IMR-90 (cell line): ENCODE measurements at places on chromosomes 6 and 20. TPM values are rescaled to one million over a fixed set of nuclear protein-coding genes. Genes with fewer than 3 reads are reported as not detected.

GRCh38 chr6:124825564-124825963 is 136.7 kb upstream of the RNF217 start:
- no peak overlapping the region for H3K4me3 ChIP-seq
- no peak for DNase-seq
- no peaks in the 10 kb centered on the region for H3K36me3 ChIP-seq

- no peaks in the 10 kb centered on the region for H3K27me3 ChIP-seq
- DNase-seq: peak; percentile 60
- no peak overlapping the region for H3K4me3 ChIP-seq
- H3K27ac ChIP-seq: no peak overlapping the region
- peaks cover 2% of the 10 kb centered on the region; the same call in 1 of the 2 replicates for H3K4me1 ChIP-seq
These were observed 103.8 kb downstream of the KHDC1L start for GRCh38 chr6:73121421-73121993.

DNA sequence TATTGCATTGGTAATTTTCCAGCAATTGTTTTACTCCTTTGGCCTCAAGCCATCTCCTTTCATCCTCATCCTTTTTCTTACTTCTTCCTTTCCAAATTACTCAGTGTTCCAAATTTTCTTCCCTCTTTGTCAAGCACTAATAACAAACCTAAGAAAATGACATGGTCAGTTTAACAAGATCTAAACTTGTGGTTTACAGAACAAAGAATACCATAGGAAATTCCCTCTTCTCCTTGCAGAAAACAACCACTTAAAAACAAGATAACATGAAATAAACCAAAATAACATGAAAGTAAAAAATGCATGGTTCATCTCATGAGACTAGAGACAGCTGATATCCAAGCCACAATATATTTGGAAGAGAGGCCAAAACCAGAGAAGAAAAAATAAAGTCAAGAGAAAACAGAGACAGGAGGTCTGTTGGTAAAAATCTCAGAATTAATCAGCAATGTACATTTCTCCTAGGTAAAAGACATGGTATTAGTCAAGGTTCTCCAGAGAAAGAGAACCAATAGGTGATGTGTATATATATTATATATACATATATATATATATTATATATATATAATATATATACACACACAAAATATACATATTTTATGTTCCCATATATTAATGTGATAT is 51.0 kb upstream of the SENP6 start:
- no peak overlapping the region for H3K27ac ChIP-seq
- DNase-seq: no peak
- no peaks in the 10 kb centered on the region for H3K27me3 ChIP-seq
- no peaks in the 10 kb centered on the region for H3K36me3 ChIP-seq

DNA sequence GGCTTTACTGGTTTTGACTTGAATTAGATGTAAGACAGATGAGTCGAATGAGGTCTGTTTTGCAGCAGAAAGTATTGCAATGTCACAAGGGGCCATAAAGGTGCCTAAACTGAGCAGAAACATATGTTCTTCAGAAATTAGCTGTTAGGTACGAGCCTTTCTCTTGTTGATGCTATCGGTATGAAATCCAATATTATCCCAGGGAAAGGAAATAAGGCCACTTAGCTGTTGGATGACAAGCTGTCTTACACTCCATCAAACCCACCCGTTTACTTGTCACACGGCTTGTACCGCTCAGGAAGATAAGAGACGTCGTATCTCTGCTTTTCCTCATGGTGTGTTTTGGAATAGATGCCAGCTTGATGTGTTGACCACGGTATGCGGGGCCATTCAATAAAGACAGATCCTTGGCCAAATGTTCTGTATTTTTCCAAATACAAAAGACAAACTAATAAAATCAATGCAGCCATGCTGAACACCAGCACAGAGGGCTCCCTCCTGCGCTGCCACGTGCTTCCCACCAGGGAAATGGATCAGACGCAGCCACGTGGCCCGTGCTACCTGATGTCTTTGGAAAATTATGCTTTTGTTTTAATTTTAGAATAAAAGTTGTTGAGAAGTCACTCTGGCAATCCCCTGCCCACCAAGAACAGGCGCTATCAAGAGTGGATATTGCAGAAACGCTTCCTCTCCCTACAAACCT is 255.9 kb upstream of the SULF2 start:
- H3K27me3 ChIP-seq: no peaks in the 10 kb centered on the region; the same call in 1 of the 2 replicates
- H3K4me3 ChIP-seq: no peak overlapping the region
- H3K27ac ChIP-seq: no peak overlapping the region
- H3K36me3 ChIP-seq: no peaks in the 10 kb centered on the region

DNA sequence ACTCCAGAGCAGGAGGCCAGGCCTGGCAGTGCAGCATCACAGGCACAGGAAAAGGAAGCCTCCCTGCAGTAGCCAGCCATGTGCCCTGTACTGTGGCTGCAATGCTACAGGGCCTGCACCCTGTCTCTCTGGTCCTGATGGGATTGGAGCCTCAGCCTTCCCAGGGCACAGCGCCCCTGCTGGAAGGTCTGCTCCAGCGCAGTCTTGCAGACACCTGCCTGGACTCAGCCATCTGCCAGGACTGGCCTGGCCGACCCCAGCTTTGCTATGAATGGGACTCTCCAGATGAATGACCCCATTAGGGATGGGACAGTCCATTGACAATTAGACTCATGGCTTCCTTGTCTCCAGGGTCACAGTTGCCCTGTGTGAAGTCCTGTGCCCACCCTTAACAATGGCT is 251.6 kb downstream of the ERMARD start:
- no peak for DNase-seq
- no peaks in the 10 kb centered on the region for H3K27me3 ChIP-seq
- no peaks in the 10 kb centered on the region for H3K4me1 ChIP-seq
- no peak overlapping the region for H3K4me3 ChIP-seq
- no peaks in the 10 kb centered on the region for H3K36me3 ChIP-seq
- no peak overlapping the region for H3K27ac ChIP-seq

DNA sequence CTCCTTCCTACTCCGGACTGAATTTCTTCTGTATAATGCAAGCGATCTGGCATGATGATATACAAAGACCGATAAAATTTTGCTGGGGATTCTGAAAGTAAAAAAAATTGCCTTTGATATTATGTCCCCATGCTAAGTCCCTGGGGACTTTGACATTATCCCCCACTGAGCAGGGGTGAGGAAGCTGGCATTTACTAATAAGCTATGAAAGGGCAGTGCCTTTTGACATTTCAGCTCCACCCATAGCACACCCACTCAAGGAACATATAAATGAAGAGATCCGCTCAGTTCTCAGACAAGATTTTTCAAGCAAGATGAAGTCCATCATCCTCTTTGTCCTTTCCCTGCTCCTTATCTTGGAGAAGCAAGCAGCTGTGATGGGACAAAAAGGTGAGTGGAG is at the start of gene SEMG2:
TSS of gene SEMG2 (plus strand) at position 298 of the 400 bp plus-strand sequence. CDS start at position 315, 17 bp downstream.
- H3K27ac ChIP-seq: no peak within 1 kb of the TSS
- no peak for DNase-seq
- no peaks in the 10 kb centered on the region; the same call in 1 of the 2 replicates for H3K27me3 ChIP-seq

DNA sequence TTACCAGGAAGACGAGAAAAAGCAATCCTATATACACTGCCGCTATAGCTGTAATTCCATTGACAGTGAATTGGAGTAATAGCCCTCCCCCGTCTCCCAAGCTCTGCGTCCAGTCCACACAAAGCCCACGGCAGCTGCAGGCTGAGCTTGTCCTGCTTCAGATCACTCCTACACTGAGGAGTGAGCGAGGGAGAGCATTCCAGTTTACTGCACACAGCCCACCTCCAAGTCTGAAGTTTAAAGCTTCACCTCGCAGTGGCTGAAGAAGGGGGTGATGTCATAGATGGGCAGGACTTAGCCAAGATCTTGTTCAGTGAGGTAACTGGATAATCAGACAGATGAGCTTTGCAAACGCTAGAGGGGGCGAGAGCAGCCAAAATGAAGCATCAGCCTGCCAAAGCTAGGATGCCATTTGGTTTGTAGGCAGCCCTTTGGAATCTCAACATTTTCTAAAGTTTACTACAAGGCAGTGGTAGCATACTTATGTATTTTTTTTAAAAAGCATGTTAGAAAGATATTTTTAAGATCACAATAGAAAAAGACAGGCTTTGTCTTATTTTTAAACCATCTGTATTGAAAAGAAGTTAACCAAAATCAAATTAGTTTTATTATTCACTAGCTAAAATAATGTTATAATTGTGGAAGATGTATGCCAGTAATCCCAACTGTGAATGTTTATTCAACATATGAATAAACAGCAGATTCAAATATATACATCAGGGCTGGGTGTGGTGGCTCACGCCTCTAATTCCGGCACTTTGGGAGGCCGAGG is at the start of gene FLRT3:
TSS of gene FLRT3 (minus strand) at position 213 of the 772 bp plus-strand sequence. CDS start 10,106 bp downstream, outside the sequence.
- H3K36me3 ChIP-seq: no peaks in the 10 kb centered on the region
- peaks cover 2% of the 10 kb centered on the region; the same call in 1 of the 2 replicates for H3K4me1 ChIP-seq
- DNase-seq: peak; percentile 96
- H3K27me3 ChIP-seq: no peaks in the 10 kb centered on the region
- H3K27ac ChIP-seq: peak within 1 kb of the TSS; percentile 8; the same call in 1 of the 2 replicates
- H3K4me3 ChIP-seq: peak within 1 kb of the TSS; percentile 45

KIF25 gene
- not detected in 2 replicates for total RNA-seq

FAM83C gene
- not detected in 2 replicates for total RNA-seq

TAAR1 gene
- total RNA-seq: not detected in 2 replicates

TMEM151B gene
- total RNA-seq: not detected in 2 replicates
